NCI-H2107 (cell line): ENCODE measurements at places on chromosomes 6 and 20.
A peak's percentile ranks its signal among the peaks of the same experiment; 100 is the strongest.

DNA sequence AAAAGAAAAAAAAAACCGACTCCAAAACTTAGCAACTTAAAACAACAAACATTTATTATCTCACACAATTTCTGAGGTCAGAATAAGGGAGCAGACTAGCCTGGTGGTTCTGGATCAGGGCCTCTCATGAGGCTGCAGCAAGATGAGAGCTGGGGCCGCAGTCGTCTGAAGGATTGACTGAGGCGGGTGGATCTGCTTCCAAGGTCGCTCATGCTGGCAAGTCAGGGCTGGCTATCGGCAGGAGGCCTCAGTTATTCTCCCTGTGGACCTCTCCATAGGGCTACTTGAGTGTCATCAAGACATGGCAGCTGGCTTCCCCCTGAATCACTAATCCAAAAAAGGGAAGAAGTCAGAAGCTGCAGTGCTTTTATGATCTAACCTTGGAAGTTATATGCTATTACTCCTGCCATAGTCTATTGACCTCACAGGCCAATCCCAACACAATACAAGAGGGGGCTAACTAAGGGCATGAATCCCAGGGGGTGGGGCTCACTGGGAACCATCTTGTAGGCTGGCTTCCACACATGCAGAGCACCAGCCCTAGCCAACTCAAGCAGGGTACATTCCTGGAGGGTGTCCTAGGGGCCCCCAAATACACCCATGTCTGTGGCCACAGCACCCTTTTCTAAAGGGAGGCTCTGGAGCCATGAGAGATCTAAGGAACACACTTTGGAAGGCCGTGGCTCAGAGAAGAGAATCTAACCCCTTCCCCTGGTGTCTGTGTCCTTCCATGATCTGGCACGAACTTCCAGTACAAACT is 11.3 kb downstream of the EBF4 start:
- DNase-seq: no peak

- DNase-seq: peak; percentile 21
These were observed 32.0 kb downstream of the ARHGAP40 start for GRCh38 chr20:38633577-38634093.

DNA sequence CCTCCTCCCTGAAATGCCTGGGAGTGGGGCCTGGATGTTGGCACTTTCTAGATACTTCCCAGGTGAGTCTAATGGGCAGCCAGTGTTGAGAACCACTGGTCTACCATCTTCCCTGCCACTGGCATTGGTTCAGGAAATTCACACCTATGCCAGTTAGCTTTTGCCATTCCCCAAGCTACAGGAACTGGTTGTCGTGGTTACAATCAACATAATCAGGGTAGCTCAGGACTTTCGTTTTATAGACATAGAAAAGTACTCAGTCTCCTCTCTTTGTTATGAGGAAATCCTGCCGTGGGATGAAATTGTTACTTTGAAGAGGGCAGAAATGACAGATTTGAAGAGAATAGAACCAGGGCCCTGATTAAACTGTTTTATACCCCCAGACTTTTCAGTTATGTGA is 127.9 kb upstream of the FOXO3 start:
- no peak for DNase-seq

- peak; percentile 16 for DNase-seq
These were observed 137.4 kb upstream of the HDAC2 start for GRCh38 chr6:114108119-114109002.

DNA sequence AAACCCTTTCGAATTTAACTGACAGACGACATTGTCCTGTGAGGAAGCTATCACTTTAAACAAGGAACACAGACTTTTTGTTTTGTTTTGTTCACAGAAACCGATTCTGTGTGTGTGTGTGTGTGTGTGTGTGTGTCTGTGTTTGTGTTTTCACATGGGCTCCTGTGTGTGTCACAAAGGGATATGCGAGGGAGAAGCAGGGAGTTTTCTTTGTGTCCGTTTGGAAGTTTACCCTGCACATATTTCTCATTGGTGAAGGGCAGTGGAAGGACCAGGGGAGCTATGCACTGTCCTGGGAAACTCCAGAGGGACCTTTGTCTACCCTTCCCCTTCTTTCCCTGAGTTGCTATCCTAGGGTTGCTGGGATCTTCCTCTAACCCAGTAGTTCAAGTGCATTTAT is 17.7 kb downstream of the POM121L2 start:
- DNase-seq: no peak

- DNase-seq: no peak
These were observed 62.5 kb upstream of the TOP1 start for GRCh38 chr20:40966103-40966502.

- DNase-seq: no peak
These were observed 262.3 kb downstream of the ADGB start for GRCh38 chr6:146861029-146861563.

GRCh38 chr6:169263374-169263773 is 9.7 kb upstream of the THBS2 start:
- no peak for DNase-seq

GRCh38 chr6:77715588-77715987 is 62.7 kb downstream of the MEI4 start:
- no peak for DNase-seq

- DNase-seq: no peak
These were observed 56.0 kb downstream of the ISM1 start for GRCh38 chr20:13276945-13277541.

- DNase-seq: no peak
These were observed 148.1 kb upstream of the UST start for GRCh38 chr6:148598724-148599123.

- DNase-seq: peak; percentile 36
These were observed 210.8 kb downstream of the ARHGAP18 start for GRCh38 chr6:129498950-129499842.

DNA sequence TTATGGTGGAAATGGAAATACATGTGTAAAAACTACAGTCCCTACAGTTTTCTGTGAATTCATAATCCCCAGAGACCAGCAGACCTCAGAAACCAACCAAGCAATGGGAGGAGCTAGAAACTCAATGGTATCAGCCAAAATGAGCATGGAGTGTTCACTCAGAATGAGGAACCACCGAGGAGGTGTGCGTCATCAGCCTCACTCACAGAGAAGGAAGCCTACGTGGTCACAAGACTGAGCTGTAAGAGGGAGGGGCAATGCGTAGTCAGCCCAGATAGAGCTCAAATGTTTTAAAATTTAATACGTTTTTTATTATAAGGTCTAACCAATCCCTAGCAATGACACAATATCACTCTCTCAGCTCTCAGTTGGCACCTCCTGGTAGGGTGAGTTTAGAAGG is 17.4 kb downstream of the MYLK4 start:
- no peak for DNase-seq

DNA sequence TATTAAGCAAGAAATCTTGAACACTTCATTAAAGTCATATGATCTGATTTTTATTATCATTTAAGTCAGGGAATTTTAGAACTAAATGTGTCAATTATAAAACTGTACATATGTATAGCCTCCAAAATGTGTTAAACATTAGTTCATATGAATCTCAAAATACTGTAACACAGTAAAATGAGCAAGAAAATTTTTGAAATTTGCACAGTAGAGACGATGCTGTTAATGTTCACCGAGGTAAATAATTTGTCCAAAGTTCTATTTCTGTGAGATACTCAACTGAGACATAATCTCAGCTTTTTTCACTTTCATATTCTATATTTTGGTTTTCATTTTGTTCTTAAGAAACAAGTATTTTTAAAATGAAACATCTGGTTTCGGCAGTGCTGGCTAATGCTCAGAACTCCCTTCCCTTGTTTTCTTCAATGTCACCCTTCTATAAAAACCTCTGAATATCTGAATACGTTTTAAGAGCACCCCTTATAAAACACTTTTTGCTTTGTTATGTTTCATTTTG is 353.1 kb downstream of the LAMA2 start:
- DNase-seq: no peak

DNA sequence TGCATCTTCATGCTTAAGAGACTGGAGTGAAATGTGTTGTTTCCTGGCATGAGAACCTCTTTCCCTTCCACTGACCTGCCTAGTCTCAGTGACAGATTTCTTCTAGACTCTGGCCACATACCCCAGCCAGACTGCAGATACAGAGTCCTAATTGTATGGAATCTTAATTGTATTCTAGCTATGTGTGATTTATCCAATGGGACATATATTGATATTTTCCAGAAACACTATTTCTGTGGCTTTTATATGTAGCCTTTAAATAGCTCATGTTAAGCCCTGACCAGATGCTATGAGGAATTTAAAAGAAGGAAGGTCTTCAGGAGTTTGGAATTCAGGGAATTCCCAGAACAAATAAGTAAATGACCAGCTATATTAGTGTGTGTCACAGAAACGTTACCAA is 99.0 kb downstream of the FIG4 start:
- DNase-seq: no peak

GRCh38 chr20:33685328-33686099 is 671 bp downstream of the E2F1 start:
- DNase-seq: no peak

- DNase-seq: no peak
These were observed 143.9 kb upstream of the EYA4 start for GRCh38 chr6:133097208-133097607.

DNA sequence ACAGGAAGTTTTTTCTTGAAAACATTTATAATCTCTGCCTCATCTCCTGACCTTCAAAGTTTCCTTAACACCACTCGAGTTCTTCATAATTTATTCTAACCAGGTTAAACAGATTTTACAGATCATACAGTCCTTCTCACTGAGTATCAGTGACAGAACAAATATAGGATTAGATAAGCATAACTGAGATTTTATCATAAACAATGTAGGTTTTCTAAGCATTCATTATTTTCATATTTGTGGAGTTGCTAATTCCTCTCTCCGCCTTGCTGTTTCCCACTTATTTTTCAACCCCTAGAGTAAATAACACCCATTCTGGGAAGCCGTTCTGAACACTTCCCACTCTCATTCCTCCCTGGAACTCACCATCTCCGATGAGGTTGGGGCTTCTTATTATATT is 229.9 kb downstream of the HACE1 start:
- DNase-seq: no peak
